ENCODE measurements at places on chromosomes 7 and 10.

- DNase-seq, result no peak
These were observed at the start of gene WNT16 for GRCh38 chr7:121328508-121329190. WNT16 (plus strand) TSS chr7:121329000; CDS start chr7:121329293, 293 bp downstream.

DNA sequence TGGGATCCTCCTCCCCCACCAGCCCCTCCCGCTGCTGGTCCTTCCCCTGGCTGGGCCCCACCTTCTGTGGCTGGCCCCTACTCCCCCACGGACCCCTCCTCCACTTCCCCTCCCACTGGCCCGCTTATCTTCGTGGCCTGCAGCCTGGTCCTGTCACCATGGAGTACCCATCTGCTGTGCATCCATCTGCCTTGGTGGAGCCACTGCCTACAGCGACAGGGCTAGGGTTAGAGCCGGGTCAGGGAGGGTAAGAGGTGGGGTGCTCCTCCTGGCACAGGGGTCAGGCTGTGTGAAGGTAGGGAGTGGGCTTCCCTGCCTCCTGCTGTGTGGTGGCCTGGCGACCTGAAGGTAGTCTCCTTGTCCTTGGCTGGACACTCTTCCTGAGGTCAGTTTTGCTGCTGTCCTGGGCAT lies 5.2 kb downstream of the ADCY1 start:
- no peak for DNase-seq

DNA sequence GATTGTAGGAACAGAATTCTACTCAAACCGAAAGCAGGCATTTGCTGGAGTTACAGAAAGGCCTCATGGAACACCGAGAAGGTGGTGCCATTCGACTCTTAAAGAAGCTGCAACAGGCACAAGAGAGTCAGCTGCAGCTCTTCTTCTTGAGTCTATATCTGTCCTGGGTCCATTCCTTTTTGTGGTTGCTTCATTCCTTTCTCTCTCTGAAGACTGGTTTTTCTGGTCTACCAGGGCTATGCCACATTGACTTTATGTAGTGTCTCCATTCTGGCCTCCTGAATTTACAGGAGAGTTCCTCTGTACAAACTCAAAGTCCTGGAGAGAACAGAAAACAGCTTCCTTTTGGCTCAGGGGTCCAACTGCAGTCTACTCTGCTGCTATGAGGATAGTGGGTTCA lies 132.8 kb downstream of the CFTR start:
- no peak for DNase-seq

DNA sequence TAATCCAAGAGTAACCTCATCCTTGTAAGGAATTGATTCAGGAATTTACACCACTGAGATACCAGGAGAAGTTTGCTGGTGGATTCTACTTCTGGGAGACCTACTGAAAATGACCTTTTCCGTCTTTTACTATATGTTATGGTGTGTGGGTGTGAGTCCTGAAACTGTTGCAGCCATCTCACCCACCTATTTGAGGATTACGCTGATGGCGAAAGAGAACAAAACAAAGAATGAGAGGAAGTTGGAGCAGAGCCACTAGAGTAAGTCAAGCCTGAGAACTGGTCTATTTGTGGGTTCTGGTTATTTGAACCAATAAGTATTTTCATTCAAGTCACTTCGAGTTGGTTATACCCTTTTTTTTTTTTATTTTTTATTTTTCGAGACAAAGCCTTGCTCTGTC lies 12.7 kb upstream of the ABCC2 start:
- no peak for DNase-seq

GRCh38 chr7:50331564-50332208 lies 27.2 kb downstream of the IKZF1 start:
- no peak for DNase-seq

GRCh38 chr10:93992400-93993030 lies 1.2 kb upstream of the PLCE1 start:
- no peak for DNase-seq

DNA sequence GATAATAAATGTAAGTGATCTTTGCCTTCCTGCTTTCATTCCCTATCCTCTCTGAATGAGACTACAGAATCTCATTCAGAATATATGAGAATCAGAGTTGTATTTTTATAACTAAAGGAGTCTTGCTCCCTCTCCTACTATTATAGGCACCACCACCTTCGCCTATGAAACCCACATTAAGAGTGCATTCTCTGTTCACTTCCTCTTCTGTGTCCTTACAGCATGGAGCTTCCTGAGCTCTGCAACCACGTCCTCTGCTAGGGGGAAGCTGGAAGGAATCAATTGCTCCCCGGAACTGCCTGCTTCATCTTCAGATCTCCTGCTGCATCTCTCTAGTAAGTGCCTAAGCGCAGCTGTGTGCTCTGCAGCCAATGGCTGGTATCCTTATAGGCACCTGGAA lies 820.7 kb downstream of the GRID1 start:
- DNase-seq, result no peak

DNA sequence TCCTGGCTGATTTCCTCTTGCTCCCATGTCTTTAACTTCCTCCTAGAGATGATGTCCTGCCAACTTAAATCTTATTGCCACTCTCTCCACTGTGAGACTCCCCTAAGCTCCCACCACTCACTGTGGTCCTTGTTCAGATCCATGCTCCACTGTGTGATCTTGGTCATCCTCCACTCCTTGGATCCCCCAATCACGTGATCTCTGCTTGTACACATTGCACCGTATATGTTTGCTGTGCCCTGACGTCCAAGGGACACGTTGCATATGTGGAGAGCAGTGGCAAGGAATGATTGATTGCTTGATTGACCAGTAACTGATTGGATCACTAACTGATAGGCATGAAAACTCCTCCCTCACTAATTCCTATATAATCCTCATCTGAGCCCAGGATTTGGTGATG lies 395.1 kb downstream of the SDK1 start:
- DNase-seq, result no peak

DNA sequence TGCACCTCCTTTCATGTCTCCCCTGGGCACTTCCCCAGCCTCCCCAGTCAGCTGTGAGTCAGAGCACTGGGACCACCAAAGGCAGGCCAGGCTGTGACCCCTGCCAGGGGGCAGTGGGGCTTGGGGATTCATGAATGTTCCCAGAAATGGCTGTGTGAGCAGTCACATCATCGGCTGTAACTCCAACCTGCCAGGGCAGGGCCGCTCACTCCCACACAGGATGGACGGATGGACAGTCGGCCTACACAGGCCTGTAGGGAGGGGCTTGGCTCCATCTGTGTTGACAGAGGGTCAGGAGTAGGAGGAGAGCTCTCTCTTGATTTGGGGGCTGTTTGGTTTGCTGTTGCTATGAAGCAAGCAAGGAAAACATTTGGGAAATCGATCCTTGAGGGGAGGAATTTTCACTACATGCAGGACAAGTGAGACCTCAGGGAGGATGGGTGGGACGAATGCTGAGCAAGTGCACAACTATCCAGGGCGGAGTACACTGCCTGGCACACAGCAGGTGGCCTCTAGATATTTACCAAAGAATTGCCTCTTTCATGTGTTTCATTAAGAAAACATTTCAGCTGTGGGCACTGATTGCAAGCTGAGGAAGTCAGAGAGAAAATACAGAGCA lies 2.9 kb upstream of the IGFBP1 start:
- DNase-seq, result no peak

- no peak for DNase-seq
These were observed 400.1 kb downstream of the TNS3 start for GRCh38 chr7:47181746-47182361.

DNA sequence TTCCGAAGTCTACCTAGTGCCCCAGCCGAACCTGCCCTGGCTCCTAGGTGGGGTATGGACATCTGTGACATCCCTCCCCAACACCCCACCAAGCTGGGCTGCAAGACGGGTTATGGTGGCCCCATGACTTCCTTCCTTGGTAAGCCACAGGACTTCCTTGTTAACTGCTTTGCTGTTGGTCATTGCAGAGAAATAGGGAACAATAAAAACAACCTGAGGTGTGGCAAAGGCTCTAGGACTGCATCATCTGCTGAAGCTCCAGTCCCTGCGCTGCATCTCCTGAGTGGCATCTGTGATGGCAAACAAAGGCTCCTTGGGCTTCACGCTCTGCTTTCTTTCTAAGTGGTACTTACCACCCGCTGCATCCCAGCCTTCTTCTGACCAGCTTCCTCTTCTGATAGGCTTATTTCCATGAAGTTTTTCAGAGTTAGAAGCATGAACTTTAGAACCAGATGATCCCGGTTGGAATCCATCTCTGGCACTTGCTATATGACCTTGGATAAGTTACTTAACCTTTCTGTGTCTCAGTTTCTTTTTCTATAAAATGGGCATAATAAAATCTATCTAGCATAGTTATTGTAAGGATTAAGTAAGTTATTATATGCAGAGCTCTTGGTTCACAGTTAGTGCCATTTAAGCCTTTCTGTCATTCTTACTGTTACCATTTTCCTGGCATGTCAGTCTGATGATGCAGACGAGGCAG lies 216.8 kb downstream of the RPS24 start:
- no peak for DNase-seq

- DNase-seq, result no peak
These were observed 803 bp downstream of the GOLGA7B start for GRCh38 chr10:97850446-97850845.

DNA sequence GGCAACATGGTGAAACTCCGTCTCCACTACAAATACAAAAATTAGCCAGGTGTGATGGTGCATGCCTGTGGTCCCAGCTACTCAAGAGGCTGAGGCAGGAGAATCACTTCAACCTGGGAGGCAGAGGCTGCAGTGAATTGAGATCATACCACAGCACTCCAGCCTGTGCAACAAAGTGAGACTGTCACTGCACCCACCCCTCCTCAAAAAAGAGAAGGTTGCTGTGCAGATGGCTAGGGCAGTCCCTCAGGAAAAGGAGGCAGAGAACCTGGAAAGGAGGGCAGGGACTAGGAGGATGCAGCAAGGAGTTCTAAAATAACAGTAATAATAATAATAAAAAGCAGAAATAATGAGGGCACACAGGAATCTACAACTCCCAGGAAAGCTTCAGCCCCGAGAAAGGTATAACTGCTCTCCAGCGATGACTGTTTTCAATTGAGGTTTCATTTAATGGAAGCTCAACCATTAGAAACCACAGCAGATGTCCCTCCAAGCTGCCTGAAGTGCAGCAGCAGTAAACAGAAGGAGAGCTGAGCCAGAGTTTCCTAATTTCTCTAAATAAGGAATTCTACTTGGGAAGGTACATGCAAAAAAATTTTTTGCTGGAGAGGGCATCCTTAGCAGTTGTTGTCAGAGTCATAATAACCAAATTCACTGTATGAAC lies 326.5 kb downstream of the GATA3 start:
- DNase-seq, result no peak

DNA sequence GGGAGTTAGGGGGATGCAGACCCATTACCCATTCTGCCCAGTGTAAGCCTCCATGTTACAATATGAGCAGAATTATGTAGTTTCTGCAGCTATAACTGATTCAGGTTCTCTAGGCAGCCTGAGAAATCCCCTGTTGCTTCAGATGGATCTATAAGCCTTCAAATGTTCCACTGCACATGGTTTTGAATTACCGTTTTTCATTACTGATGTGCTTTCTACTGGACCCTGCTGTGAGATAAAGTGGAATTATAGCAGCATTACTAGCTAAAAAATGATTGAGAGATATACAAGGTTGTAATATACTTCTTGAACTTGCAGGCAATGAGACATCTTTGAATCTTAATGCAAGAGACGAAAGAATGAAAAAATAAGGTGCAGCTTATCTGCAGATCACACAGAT lies 38.4 kb upstream of the ANAPC16 start:
- DNase-seq, result no peak

DNA sequence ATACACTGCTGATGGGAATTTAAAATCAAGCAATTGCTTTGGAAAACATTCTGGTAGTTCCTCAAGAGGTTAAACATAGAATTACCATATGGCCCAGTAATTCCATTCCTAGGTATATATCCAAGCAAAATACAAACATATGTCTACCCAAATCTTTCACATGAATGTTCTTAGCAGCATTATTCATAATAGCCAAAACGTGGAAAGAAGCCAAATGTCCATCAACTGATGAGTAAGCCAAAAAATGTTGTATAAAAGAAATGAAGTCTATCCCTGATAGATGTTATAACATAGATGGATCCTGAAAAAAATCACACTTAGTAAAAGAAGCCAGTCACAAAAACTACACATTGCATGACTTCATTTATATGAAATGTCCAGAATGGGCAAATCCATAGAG lies 893.0 kb downstream of the SORCS3 start:
- no peak for DNase-seq

GRCh38 chr10:43983405-43983804 lies 334.7 kb upstream of the ZNF32 start:
- DNase-seq, result no peak

GRCh38 chr7:8065356-8065813 lies 96.8 kb downstream of the GLCCI1 start:
- DNase-seq, result no peak

- DNase-seq, result no peak
These were observed 4.4 kb downstream of the IFIT3 start for GRCh38 chr10:89332123-89332633.

GRCh38 chr7:146285418-146285817 lies 168.8 kb downstream of the CNTNAP2 start:
- DNase-seq, result no peak

DNA sequence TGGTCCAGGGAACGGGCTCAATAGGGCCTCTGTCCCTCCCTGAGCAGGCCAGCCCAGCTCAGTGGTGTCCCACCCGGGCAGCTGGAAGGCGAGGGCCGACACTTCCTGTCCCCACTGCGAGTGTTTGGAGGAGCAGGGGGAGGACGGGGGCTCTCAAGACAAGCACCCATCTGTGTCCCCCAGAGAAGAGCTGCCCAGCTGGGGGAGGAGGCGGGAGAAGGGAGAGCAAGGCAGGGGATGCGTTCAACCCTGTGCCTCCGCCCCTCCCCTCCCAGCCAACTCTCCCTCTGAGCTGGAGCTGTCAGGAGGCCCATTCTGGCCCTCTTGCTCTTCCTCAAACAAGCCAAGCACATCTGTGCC lies 35.7 kb downstream of the ZCCHC24 start:
- DNase-seq, result no peak

DNA sequence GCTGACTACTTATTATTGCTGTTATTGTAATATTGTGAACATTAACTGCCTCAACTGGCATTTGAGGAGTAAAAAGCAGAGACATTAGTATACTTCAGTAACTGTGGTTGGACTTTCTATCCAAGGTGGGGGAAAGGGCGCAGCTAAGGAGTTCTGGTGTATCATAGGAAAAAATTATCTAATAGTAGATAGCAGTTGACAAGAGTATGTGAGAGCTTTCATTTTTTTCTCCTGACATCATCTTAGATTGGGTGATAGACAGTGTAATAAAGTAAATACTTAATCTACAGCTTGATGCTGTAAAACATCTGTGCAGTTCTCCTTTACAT lies 68.9 kb downstream of the PHTF2 start:
- DNase-seq, result no peak

DNA sequence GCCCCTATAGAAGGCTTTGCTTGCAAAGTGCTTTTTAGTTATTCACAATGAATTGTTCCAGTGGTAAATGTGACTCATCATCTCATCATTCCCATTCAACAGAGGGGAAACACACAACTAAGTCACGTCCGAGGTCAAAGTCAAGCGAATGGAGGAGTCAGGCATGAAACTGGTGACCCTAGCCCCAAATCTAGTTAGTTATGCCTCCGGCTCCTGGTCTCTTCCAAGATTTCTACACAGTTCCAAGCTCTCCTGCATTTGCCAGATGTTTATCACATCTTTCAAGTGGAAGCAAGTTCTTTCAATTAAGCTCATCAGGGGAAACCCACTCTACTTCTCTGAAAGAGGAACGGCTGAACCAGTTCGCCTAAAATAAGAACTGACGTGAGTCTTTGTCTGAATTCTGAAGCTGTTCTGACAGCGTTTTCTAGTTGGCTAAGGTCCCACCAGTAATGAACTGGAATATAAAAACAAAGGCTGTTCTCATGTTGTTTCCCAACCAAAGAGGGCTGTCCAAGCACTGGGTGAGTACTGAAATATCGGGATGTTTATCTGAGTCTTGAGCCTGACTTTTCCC lies 140.9 kb upstream of the NRBF2 start:
- no peak for DNase-seq

Measured in NK-92 treated with Interleukin-12 subunit alpha and Interleukin-12 subunit beta, amount 100 ng/mL, for 24 hours (cell line).